ENCODE measurements at places on chromosomes 4 and X.

DNA sequence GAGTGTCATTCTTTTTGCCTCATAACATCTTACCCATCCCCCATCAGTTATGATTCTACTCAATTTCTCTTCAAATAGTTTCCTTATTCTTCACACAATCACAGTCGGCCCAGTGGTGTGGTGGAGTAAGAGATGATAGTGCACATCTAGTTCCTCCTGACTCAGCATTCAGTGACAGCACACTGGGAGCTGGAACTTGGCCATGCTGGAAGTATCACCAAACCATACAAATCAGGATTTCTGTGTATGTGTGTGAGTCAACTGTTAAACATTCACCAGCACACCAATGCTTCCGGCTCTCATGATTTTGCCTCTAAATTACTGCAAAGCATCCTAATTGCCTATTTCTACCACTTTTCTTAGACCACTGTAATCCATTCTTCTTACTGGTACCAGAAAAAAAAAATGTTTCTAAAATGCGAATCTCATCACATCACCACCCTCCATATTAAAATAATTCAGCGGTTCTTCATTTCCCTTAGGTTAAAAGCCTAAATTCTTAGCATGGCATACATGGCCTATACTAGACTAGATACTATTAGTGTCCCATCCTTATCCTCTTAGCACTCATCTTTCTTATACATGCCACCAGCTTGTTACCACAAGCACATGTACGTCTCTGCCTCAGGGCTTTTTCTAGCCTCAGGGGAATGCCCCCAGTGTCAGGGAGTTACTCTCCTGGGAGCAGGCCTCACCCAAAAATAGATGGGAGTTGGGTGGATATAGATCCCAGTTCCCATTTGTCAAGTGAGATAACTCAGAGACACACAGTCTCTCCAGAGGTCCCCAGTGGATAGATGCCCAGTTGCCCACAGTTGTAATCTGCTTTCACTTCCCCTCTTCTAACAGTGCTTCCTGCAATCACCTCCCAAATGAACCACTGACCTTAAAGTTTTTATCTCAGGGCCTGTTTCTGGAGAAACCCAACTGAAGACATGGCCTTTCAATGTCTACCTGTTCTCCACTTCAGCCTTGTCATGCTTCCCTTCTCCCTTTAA is 49.2 kb upstream of the DDX53 start:
- no peaks in the 10 kb centered on the region for H3K27me3 ChIP-seq
- H3K4me1 ChIP-seq, result no peaks in the 10 kb centered on the region
- no peak overlapping the region for H3K4me3 ChIP-seq
- no peaks in the 10 kb centered on the region for H3K36me3 ChIP-seq

DNA sequence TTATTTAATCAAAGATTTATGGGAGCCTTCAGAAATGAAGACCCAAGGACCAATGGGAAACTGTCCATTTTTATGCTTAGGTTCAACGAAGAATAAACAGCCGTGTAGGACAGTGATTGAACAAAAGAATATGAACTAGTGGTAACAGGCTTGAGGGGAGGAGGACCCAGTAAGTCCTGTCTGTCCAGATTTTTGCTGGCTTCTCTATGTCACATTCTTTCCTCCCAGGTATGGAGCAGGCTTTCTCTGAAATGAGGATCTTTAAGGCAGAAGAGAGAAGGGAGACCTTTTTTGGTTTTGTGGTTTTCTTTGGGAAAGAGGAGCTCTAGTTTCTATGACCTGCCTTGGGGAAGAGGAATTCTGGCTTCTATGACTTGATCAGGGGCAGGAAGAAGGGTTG is 74.1 kb downstream of the BANK1 start:
- no peak for DNase-seq
- H3K27me3 ChIP-seq, result no peaks in the 10 kb centered on the region
- no peak overlapping the region for H3K27ac ChIP-seq
- H3K36me3 ChIP-seq, result no peaks in the 10 kb centered on the region
- no peaks in the 10 kb centered on the region for H3K4me1 ChIP-seq

GRCh38 chr4:183858011-183858615 is 47.0 kb upstream of the STOX2 start:
- DNase-seq, result no peak
- no peaks in the 10 kb centered on the region for H3K4me1 ChIP-seq
- peaks cover 13% of the 10 kb centered on the region for H3K27me3 ChIP-seq
- H3K27ac ChIP-seq, result no peak overlapping the region
- H3K4me3 ChIP-seq, result no peak overlapping the region

DNA sequence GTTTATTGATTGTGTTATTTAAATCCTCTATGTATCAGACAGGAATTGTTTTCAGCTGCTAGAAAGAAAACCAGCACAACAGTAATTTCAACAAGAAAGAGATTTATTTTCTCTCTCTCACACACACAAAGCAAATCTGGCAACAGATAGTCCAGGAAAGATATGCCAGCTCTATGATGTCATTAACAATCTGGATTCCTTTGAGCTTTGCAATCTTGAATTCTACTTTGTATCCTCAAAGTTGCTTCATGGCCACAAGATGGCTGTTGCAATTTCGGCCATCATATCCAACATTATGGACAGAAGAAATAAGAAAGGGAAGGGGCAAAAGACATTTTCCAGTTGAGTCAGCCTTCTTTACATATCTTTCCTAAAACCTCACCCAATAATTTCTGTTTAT is 19.8 kb upstream of the FMR1 start:
- no peaks in the 10 kb centered on the region for H3K27me3 ChIP-seq
- no peaks in the 10 kb centered on the region for H3K4me1 ChIP-seq
- H3K36me3 ChIP-seq, result no peaks in the 10 kb centered on the region
- H3K27ac ChIP-seq, result no peak overlapping the region
- DNase-seq, result peak; percentile 29

Measured in large intestine (tissue), 12 donors.